A172 (cell line): ENCODE measurements at places on chromosomes 4 and X.

DNA sequence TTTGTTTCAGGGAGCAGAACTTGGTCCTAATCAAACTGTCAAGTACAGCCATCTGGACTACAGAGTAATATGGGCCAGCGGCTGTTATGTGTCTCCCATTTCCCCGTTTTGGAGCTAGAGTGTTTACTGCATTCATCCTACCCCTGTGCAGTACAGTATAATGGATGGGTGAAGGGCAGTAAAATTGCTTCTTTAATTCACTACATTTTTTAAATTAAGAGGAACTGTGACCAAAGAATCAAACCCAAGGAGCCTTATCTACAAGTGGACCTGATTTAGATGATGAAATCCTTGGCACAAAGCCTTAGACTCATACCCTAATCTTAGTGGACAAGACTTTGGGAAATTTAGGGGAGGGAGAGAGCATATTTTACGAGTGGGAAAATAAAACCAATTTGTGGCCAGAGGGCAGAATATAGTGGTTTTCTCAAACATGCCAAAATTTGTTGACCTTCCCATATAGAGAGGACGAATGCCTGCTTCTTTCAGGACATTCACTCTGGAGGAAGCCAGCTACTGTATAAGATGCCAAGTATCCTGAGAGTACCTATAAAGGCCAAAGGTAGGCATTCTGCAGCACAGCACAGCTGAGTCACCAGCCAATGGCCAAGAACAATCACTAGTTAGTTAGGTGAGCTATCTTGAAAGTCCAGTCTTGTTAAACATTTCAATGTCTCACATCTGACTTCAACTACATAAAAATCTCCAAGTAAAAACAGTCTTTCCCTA is 253.8 kb upstream of the KCNIP4 start:
- no peak for DNase-seq

GRCh38 chr4:124712372-124713184 is at the start of gene ANKRD50:
Gene ANKRD50, minus strand, starts transcription at chr4:124712732. Its CDS starts 2,221 bp downstream, at chr4:124710511.
- DNase-seq: peak; percentile 85

DNA sequence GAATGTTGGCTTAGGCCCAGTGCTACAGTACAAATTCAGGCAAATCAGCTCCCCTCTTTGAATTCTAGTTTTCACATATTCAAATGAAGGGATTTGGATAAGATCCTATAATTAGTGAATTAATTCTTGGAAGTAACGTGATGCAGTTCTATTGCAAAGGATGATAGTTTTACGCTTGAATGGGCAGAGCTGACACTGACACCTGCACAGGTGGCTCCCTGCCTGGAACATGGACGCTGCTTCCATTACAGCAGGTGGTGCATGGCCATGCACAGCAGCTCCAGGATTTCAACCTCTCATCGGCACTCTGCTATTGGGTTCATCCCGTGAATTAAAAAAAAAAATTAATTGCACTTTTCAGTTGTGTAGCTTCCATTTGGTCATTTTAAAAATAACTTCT is 28.4 kb upstream of the RPS6KA6 start:
- no peak for DNase-seq

- DNase-seq: no peak
Measured at GRCh38 chr4:175927121-175927520, 115.1 kb upstream of the GPM6A start.

GRCh38 chr4:99024481-99025275 is 29.2 kb downstream of the METAP1 start:
- DNase-seq: no peak
